ENCODE measurements at places on chromosomes 3 and 15. TPM values are rescaled to one million over a fixed set of nuclear protein-coding genes. Genes with fewer than 3 reads are reported as not detected.

Gene BCL2A1
- not detected for total RNA-seq

Gene C3orf80
- total RNA-seq, result 5.6 TPM

Gene DISP2
- total RNA-seq, result 18.5 TPM

Gene TNK2
- 26.3 TPM for total RNA-seq

Gene FETUB
- total RNA-seq, result not detected

Gene PRR20G
- not detected for total RNA-seq

Gene MB21D2
- 44.8 TPM for total RNA-seq

Gene AP3B2
- total RNA-seq, result 104 TPM

Gene GOLGA8J
- not detected for total RNA-seq

Gene XCR1
- not detected for total RNA-seq

Gene EXD1
- total RNA-seq, result 0.63 TPM

Gene C3orf20
- total RNA-seq, result 0.31 TPM

Gene HHLA2
- not detected for total RNA-seq

Gene ALDH1A2
- total RNA-seq, result 1.9 TPM

Gene NUDT16
- 16.3 TPM for total RNA-seq

Gene STAB1
- total RNA-seq, result 11.9 TPM

Gene C3orf70
- 26.3 TPM for total RNA-seq

Gene NR2E3
- total RNA-seq, result not detected

Gene ACTR8
- total RNA-seq, result 68.2 TPM

Gene PROK2
- 1.9 TPM for total RNA-seq

Gene GALNT15
- total RNA-seq, result 5.0 TPM

Gene PLSCR5
- not detected for total RNA-seq

Gene SQOR
- total RNA-seq, result 1.6 TPM

Gene GABRR3
- total RNA-seq, result not detected

Gene VGLL3
- 0.94 TPM for total RNA-seq

Measured in parietal lobe (tissue), 2 donors.